ENCODE measurements at places on chromosomes 7 and 10.

- no peak for DNase-seq
These were observed 127.0 kb downstream of the VPS41 start for GRCh38 chr7:38781991-38782390.

DNA sequence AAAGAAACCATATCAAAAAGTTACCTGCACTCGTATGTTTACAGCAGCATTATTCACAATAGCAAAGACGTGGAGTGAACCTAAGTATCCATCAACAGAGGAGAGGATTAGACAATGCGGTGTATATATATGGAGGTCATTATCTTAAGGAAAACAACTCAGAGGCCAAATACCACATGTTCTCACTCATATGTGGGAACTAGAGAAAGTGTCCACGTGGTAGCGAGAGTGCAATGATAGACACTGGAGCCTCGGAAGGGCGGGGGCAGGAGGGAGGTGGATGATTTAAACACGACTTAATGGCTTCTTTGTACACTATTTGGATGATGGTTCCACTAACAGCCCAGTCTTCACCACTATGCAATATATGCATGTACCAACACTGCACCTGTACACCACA lies 40.1 kb upstream of the RNF32 start:
- DNase-seq: no peak

DNA sequence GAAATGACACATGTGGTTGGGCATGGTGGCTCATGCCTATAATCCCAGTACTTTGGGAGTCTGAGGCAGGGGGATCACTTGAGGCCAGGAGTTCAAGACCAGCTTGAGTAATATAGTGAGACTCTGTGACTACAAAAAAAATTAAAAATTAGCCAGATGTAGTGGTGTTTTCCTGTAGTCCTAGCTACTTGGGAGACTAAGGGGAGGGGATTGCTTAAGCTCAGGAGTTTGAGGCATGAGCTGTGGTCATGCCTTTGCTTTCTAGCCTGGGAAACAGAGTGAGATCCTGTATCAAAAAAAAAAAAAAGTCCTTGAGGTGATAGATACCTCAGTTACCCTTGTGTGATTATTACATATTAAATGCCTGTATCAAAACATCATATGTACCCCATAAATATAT lies 116.7 kb downstream of the SLC25A40 start:
- DNase-seq: no peak

DNA sequence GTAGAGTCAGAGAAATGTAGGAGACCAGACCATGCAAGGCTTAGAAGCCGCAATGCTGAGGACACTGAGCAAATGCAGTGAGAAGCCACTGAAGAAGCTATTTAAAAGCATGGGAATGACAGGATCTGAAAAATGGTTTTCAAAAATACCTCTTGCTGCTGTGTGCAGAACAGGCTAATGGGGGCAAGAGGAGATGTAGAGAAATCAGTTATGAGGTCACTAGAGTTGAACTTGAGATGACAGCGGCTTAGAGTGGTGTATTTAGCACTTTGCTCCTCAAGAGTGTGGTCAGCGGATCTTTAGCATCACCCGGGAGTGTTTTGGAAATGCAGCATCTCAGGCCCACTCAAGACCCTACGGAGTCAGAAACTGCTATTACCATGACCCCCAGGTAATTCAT lies 48.8 kb downstream of the KIAA1549 start:
- no peak for DNase-seq

GRCh38 chr7:44921607-44922350 lies 36.4 kb upstream of the PURB start:
- peak; percentile 37 for DNase-seq

GRCh38 chr7:91468256-91468655 lies 204.0 kb downstream of the FZD1 start:
- DNase-seq: no peak

GRCh38 chr7:79217468-79217867 lies 236.0 kb downstream of the MAGI2 start:
- no peak for DNase-seq

GRCh38 chr10:69209787-69210484 lies 10.2 kb upstream of the HKDC1 start:
- DNase-seq: no peak
